ENCODE measurements at places on chromosomes 1 and 21. TPM values are rescaled to one million over a fixed set of nuclear protein-coding genes. Genes with fewer than 3 reads are reported as not detected.
A peak's percentile ranks its signal among the peaks of the same experiment; 100 is the strongest.

Gene CELA3B
- total RNA-seq, result not detected

Gene SPTA1
- 0.02 TPM for total RNA-seq

Gene PRR9
- total RNA-seq, result 0.52 TPM

Gene NUAK2
- total RNA-seq, result 49.4 TPM

Gene C1orf87
- not detected for total RNA-seq

Gene EPHB2
- total RNA-seq, result 7.5 TPM

Gene CELA2A
- total RNA-seq, result not detected

Gene KRTAP19-1
- total RNA-seq, result not detected

Gene LCE1E
- not detected for total RNA-seq

Gene UBE2U
- total RNA-seq, result not detected

DNA sequence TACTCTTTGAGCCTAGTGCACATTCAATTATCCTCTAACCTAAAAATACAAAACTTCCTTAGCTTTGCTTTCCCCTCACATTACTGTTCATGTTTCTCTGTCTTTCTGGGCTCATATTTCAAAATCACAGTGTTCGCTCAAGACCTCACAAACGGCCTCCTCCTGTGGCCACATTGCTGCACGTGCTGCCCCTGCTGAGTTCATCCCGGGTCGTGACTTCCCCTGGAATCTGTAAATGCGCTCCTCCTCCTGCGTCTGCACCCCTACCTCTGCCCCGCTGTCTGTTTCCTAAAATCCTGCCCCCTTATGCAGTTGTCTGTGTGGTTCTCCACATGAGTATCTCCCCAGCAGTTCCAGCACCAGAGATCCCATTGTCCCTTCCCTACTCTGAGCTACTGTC, 45.5 kb upstream of the RAVER2 start:
- no peak for DNase-seq

GRCh38 chr1:153534226-153534924, 1.4 kb downstream of the S100A6 start:
- peak; percentile 48 for DNase-seq

DNA sequence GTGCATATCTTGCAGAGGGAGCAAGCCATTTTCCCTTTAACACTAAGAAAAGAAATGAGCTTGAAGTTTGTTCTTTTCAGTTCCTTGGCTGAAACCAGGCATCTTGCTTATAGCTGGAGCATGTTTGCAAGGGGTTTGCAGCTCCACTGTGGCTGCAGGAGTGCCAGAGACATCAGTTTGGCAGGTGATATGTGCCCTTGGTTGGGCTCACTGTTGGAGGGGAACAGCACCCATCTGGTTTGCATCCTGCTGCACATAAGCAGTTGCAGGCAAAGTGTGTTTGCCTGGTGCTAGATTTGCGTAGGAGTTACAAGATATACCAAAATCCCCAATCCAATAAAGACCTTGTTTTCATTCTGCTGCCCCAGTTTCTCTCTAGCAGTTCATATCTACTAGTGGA, 47.8 kb upstream of the IKBKE start:
- DNase-seq, result no peak

GRCh38 chr1:29711582-29712283, 475.4 kb downstream of the PTPRU start:
- DNase-seq, result peak; percentile 94

DNA sequence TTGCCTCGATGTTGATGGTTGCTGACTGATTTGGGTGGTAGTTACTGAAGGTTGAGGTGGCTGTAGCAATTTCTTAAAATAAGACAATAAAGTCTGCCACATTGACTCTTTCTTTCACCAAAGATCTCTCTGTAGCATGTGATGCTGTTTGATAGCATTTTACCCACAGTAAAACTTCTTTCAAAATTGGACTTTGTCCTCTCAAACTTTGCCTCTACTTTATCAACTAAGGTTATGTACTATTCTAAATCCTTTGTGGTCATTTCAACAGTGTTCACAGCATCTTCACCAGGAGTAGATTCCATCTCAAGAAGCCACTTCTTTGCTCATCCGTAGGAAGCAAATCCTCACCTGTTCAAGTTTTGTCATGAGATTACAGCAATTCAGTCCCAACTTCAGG, 93.2 kb downstream of the PHTF1 start:
- no peak for DNase-seq

DNA sequence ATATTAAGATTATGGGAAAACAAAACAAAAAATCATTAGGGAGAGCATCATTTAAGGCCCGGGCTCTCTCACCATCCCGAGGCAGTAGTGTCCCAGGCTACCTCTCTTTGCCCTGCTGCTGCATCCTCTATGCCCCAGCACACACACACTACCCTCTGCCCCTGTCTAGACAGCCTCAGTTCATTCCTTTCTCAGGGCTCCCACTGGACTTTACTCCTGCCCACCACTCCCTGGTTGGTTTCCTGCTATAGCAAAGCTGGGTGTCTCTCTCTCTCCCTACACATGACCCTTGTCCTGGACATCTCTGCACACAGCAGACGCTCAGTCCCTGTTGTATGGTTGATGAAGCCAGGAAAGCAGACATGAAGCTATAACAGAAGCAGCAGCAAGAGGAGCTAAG, 30.7 kb downstream of the GNG12 start:
- DNase-seq, result no peak

- DNase-seq, result no peak
Measured at GRCh38 chr1:219144658-219145315, 28.9 kb upstream of the LYPLAL1 start.

DNA sequence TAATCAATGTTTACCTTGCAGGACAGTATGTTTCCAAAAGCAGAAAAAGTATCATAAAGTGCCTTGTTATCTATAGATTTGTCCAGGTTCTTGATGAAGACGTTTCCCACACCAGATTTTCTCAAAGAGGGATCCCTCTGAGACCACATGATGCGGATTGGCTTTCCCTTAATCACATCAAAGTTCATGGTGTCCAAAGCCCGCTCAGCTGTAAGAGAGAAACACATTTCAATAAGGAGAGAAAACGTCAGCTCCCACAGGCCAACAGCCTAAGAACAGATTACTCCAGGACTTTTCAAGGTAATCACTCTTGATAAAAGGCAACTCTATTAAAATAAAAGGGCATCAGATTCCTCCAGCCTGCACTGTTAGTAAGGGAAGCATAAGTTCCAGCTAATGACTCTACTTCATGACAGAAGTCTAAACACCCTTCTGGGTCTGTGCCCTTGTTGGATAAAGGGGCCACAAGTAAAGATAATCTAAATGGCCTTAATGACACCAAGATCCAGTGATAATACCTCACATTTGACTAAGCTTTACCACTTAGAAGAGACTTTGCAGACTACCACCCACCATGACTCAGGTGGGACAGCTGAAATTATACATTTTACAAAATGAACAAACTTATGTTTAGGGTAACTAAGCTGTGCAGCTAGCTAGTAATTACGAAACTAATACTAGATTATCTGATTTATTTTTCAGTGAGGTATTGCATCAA, 4.1 kb downstream of the PABPC4 start:
- no peak for DNase-seq

DNA sequence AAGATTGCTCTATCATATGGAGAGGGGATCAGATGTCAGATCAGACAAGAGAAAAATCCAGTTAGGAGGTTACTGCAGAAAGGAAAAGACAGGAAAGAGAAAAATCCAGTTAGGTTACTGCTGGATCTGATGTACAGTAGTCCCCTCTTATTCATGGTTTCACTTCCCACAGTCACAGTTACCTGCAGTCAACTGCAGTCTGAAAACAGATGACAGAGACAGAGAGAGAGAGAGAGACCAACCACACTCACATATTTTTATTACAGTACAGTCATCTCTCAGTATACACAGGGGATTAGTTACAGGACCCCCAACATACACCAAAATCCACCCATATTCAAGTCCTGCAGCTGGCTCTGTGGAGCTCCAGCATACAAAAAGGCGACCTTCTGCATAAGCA, 29.3 kb downstream of the NUP133 start:
- DNase-seq, result no peak

DNA sequence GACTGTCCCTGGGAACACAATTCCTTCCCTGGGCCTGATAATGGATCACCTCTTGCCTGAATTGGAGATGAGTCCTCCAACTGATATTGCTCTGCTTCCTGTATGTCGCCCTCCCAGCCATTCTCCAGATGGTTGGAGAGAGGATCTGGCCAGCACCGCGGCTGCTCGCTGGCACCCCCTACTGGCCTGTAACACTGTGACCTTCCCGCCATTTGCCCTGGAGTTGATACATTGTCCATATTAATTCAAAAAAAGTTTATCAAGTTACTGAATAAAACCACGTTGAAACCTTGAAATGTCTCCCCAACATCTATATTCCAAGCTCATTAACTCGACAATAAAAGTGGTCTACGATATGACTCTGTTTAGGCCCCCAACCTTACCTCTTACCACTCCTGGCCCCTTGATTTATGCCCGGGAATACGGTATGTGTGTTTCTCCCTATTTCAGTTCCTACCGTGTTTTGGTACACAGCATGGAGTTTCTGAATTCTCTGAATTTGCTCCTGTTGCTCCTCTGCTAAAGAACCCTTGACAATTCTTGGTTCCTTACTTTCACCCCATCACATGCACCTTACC, 241.8 kb upstream of the KIAA0040 start:
- no peak for DNase-seq

DNA sequence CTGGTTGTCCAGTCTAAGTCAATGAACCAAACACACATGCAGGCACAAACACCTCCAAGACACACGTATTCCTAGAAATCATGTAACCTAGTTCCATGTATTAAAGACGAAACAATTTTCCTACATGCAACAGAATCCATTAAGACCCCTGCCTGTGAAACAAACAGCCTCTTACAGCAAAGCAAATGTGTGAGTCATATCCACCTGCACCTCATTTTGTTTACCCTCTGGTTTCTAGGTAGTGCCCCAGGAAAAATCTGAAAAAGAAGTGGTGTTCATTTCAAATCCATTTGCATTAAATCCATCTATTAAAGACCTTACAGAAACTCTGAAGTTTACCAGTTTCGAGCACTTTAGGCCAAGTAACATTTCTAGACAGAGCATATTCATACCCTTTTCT, 74.1 kb downstream of the VCAM1 start:
- no peak for DNase-seq

GRCh38 chr1:6130036-6130435, 50.1 kb downstream of the CHD5 start:
- no peak for DNase-seq

- DNase-seq, result no peak
Measured at GRCh38 chr1:207261971-207262370, 59.5 kb upstream of the CD55 start.

- no peak for DNase-seq
Measured at GRCh38 chr1:226979517-226980121, 39.5 kb downstream of the COQ8A start.

GRCh38 chr1:233617025-233617424, 3.1 kb downstream of the KCNK1 start:
- DNase-seq, result no peak

- no peak for DNase-seq
Measured at GRCh38 chr1:14280909-14281308, 317.6 kb upstream of the KAZN start.

DNA sequence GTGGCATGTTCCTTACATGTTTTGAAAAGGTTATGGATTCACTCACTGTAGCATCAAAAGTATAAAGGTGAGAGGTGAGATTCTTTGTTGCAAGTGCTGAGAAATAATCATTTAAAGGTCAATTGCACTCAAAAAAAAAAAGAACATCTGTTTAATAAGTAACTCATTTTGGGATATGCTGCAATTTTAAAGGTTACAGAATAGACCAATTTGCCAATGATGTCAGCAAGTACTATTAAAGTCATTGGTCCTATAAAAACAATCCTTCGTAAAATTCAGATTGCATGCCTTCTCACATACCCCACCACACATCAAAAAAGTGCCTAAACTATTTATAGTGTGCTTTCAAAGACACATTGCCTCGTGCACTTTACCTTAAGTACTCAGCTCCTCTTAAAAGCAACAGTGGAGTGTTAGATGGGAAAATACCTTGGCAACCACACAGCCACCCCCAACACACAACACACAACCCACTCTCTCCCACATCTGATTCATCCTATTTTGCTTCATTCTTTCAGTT, 218.2 kb upstream of the ADGRL2 start:
- peak; percentile 44 for DNase-seq

GRCh38 chr1:25527226-25527846, 16.1 kb upstream of the LDLRAP1 start:
- no peak for DNase-seq

- DNase-seq, result no peak
Measured at GRCh38 chr21:30613836-30614235, at the start of gene KRTAP6-1. Gene KRTAP6-1, minus strand, starts transcription at chr21:30613930. Its CDS starts 26 bp downstream, at chr21:30613904.

DNA sequence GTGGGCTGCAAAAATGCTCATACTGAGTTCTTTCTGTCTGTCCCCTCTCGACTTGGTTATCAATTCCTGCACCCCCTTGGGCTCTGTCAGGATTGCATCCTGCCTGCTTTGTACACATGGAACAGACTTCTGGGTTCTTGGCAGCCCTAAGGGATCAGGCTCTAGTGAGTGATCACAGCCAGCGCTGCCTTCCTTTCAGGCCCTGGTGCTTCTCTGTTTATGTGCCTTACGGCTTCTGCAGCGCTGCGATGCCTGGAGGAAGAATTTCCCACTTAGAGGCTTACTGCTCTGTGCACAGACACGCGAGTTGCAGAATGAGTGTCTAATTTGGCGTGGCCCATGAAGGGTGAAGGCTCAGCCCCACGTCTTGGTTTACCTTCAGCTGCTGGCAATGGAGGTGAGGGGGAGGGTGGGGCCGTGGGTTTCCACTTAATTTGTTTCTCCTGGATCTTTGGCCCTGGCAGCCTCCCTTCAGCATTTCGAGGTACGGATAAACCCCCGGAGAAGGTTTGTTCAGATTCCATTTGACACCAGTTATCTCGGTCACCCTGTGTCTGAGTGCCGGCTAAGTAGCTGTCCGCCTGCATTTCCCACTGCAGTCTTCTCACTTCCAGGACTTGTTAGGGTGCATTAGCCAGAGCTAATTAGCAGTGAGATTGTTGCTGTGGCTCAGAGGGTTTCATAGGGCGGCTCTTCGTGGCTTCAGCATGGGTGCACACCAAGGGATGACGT, 227.3 kb downstream of the DYRK1A start:
- no peak for DNase-seq

GRCh38 chr1:190320952-190321351, 156.7 kb downstream of the BRINP3 start:
- DNase-seq, result peak; percentile 35

DNA sequence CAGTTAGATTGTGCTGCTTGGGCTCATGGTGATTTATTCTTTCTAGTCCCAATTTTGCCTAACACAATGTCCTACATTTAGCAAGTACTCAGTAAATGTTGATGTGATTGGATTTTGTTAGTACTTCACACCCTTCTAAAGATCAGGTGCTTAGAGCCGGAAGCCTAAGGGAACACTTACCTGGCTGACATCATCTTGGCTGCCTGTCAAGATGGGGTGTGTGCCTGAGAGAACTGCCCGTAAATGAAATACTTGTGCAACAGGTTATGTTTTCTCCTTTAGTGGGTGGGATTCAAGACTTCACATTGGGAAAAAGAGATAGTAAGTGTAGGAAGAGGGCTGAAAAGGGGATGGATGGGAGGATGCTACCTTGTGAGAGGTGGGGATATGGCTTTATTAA, 75.5 kb upstream of the MACF1 start:
- no peak for DNase-seq
